Osteocyte (in vitro differentiated cells): ENCODE measurements at places on chromosomes 11 and 22.

GRCh38 chr11:67302571-67303131 lies 679 bp upstream of the SSH3 start:
- H3K27ac ChIP-seq: peak overlapping the region; percentile 71
- no peaks in the 10 kb centered on the region for H3K27me3 ChIP-seq
- peak overlapping the region; percentile 62 for H3K4me3 ChIP-seq
- H3K4me1 ChIP-seq: peaks cover 20% of the 10 kb centered on the region
- DNase-seq: no peak

- peaks cover 4% of the 10 kb centered on the region for H3K27me3 ChIP-seq
- no peak for DNase-seq
- no peaks in the 10 kb centered on the region for H3K36me3 ChIP-seq
- H3K4me1 ChIP-seq: no peaks in the 10 kb centered on the region
These were observed 111.4 kb upstream of the TBCEL start for GRCh38 chr11:120912504-120912903.

- no peak for DNase-seq
- H3K36me3 ChIP-seq: no peaks in the 10 kb centered on the region
- H3K27me3 ChIP-seq: peaks cover 4% of the 10 kb centered on the region
- no peaks in the 10 kb centered on the region for H3K4me1 ChIP-seq
- no peak overlapping the region for H3K27ac ChIP-seq
- no peak overlapping the region for H3K4me3 ChIP-seq
These were observed 121.5 kb downstream of the CHST1 start for GRCh38 chr11:45543808-45544422.

DNA sequence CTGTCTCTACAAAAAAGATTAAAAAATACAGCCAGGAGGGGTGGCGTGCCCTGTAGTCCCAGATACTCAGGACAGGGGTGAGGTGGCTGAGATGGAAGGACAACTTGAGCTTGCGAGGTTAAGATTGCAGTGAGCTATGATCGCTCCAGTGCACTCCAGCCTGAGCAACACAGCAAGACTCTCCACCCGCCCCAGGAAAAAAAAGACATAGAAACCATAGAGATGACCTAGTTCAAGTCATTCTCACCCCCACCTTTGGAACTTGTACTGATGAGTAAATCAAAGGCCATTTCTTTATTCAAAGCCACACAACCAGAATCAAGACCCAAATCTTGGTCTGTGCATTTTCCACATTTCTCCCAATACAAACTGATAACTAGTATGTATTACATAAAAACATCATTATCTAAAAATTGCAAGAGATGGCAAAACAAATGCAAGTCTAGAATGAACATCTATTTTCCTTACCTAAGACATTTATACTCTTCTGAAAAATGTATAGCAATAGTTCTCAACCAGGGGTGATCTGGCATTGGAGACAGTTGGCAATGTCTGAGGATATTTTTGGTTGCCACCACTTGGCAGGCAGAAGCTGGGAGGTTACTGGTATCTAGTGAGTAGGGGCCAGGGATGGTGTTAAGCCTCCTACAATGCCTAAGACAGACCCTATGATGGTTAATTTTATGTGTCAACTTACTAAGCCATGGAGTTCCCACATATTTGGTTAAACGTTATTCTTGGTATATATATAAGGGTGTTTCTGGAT lies 34.6 kb downstream of the LGR4 start:
- peaks cover 2% of the 10 kb centered on the region for H3K36me3 ChIP-seq
- no peak overlapping the region for H3K4me3 ChIP-seq
- peaks cover 17% of the 10 kb centered on the region for H3K4me1 ChIP-seq
- no peak for DNase-seq
